Glomerular endothelial cell (primary cell): ENCODE measurements at places on chromosomes 1 and 21. TPM values are rescaled to one million over a fixed set of nuclear protein-coding genes. Genes with fewer than 3 reads are reported as not detected.

The KCNJ9 gene
- not detected in 2 replicates for total RNA-seq

The AJAP1 gene
- total RNA-seq: 0.06 and 1.5 TPM in 2 replicates

The BTBD8 gene
- total RNA-seq: 1.9 and 2.4 TPM in 2 replicates

The CHIA gene
- not detected in 2 replicates for total RNA-seq

The TLCD4 gene
- 0.05 TPM in 1 of 2 replicates, not detected in the other for total RNA-seq

The SPOCD1 gene
- total RNA-seq: 48.2 and 70.0 TPM in 2 replicates

The TMEM269 gene
- not detected in 2 replicates for total RNA-seq

The TAL1 gene
- total RNA-seq: 20.4 and 23.2 TPM in 2 replicates

The ZSWIM5 gene
- total RNA-seq: 0.24 and 0.29 TPM in 2 replicates

The TACSTD2 gene
- total RNA-seq: 51.0 and 112 TPM in 2 replicates

The PRELP gene
- total RNA-seq: not detected in 2 replicates

GRCh38 chr1:37031429-37031828, 2.9 kb downstream of the GRIK3 start:
- no peak for DNase-seq

- no peak for DNase-seq
These were observed 94.5 kb downstream of the ROR1 start for GRCh38 chr1:63868268-63868781.

- DNase-seq: no peak
These were observed 27.3 kb downstream of the KCNQ4 start for GRCh38 chr1:40810927-40811326.

- no peak for DNase-seq
These were observed 8.3 kb upstream of the SH2D5 start for GRCh38 chr1:20740781-20741180.

- no peak for DNase-seq
These were observed 577.0 kb downstream of the LMO4 start for GRCh38 chr1:87905651-87906050.

- no peak for DNase-seq
These were observed 48.4 kb upstream of the HOOK1 start for GRCh38 chr1:59766227-59766855.

- no peak for DNase-seq
These were observed 47.7 kb downstream of the TTC13 start for GRCh38 chr1:230930986-230931385.

DNA sequence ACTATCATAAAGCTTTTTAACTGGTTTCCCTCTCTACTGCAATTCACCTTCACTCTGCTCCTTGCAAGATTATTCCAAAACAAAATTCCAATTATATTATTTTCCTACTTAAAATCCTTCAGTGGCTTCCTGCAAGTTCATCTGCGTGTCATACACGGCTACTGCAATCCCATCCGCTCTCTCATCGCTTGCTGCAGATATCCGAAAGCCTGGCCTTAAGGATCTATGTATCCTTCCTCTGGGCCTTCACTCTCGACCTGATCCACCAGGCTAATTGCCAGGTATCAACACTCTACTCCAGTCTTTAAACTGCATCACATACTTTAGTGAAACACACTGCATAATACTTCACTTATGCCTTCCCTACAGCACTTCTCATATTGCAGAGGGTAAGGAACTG, 44.0 kb downstream of the VAV3 start:
- DNase-seq: no peak

GRCh38 chr1:183836598-183836997, 31.7 kb downstream of the RGL1 start:
- DNase-seq: no peak

GRCh38 chr1:175514387-175514953, 228.9 kb downstream of the TNR start:
- no peak for DNase-seq

- no peak for DNase-seq
These were observed 9.7 kb downstream of the GNG12 start for GRCh38 chr1:67823615-67824014.

DNA sequence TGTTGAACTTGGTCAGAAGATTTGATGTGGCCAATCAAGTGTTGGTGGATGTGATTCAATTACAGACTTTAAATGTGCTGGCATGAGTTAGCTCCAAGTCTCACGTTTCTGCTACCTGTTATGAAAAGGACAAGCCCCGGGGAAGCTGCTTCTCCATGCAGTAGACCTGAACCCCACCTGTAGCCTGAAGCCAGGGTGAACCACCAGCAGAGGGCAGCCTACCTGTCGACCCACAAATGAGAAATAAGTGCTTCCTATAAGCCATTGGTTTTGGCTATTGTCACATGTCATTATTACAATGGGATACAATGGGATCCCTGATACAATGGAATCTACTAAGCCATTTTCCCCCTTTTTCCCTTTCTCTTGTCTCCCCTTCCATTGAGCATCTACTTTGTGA, 230.2 kb downstream of the PRDM2 start:
- no peak for DNase-seq

DNA sequence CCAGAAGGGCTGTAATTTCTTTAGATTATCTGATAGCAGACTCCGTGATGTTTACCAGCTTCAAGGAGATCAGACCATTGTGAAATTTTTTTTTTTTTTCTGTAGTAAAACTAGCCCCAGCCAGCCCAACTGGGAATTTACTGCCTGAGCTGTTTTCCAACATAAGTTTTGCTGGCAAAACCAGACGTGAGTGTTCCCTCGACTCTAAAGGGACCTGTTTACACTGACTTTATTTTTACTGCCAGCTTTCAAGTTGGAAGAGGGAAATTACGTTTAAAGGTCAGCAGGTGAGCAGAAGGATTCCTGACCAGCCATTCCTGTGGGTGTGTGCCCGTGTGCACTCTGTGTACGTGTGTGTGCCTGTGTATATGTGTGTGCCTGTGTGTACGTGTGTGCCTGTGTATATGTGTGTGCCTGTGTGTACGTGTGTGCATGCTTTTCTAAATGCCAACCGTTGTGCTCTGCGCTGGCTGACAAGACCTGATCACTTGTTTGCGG, 374 bp downstream of the MAB21L3 start:
- no peak for DNase-seq

DNA sequence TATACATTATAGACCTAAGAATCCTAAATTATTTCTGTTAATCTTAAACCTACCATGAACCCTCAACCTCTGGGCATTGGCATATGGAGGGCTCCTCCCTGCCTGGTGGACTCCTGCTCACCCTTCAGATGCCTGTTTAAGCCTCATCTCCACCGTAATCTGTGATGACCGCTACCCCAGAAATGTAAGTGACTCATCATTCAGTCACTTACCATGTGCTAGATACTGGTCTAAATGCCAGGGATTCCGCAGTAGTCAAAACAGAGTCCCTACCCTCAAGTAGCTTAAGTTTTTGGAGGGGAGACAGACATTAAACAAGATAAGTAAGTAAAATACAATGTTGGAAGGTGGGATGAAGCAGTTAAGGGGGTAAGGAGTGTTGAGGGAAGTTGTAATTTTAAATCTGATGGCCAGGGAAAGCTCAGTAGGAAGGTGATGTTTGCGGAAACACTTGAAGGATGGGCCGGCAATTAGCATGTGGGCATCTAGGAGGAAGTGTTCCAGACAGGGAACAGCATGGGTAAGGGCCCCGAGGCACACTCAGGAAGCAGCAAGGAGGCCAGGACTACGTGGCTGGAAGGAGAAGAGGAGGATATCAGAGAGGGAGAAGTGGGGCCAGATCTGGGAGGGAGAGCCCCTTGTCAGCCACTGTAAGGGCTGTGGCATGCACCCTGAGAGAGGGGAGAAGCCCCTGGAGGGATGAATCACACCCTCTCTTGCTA, 141.7 kb upstream of the HOOK1 start:
- DNase-seq: no peak

DNA sequence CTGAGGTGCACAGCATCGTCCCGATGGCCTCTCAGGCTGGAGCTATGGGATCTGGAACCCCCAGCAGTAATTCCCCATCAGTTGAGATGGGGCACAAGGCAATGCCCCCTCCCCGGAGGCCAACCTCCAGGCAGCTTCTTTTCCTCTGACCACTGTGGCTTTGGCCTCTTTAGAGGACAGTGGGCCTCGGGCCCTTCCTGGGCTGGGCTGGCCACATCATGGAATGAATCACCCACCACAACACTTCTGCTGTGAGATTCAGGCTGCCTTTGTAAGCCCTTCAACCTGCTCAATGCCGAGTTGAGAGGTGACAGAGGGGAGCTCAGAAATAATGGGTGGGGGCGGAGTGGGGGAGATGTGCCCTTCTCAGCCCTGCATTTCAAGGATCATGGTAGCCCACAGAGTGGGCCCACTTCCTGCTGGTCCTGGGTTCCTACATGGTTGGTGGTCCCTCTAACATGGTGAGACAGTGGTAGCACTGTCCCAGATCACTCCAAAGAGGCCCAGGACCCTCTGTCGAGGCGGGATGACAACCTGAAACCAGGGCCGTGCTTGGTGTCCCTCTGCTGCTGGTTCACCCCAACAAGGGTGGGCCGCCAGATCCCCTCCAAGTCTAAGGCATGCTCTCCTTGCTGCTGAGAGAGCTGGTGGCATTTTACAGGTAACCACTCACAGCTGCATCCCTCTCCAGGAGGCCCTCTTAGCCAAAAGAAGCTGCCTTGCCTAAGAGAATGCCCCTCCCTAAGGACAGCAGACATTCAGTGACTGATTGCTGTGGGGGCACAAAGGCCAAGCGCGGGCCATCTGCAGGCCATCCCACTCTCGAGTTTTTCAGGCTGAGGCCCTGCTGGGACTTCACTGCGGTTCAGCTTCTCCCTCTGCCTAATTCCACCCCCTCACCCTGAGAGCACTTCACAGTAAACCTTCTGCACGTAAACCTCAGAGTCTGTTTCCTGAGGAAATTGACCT, 29.7 kb upstream of the EVA1B start:
- no peak for DNase-seq

DNA sequence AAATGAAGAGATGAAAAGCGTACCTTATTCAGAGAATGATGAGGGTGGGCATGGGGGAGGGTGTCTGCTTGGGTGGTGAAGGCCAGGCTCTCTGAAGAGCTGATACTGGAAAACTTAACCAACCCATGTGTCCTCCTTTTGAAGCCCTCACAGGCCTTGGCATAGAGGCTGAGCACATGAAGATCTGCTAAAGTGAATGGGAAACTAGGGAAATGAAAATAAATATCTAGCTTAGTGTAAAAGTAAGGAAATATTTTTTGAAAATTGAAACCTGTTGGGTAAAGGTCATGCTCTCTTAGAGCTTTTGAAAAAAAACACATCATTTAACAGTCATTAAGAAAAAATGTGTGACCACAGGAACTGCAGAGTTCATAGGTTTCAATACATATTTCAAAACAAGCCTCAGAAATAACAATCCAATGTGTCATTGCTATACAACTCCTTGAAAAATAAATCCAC, 40.5 kb upstream of the RALGPS2 start:
- peak; percentile 85 for DNase-seq

DNA sequence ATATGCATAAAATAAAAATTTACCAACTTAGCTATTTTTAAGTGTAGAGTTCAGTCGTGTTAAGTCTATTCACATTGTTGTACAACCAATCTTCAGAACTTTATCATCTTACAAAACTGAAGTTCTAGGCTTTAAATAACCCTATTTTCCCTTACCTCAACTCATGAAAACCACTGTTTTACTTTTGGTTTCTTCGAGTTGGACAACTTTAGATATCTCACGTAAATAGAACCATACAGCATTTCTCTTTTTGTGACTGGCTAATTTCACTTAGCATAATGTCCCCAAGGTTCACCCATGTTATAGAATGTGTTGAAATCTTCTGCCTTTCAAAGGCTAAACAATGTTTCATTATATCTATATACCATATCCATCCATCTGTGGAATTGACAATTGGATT, 819.0 kb upstream of the ADGRL4 start:
- DNase-seq: no peak

- no peak for DNase-seq
These were observed 395.9 kb downstream of the KIF26B start for GRCh38 chr1:245550720-245551043.

GRCh38 chr1:93814795-93815340, 64.1 kb downstream of the DNTTIP2 start:
- DNase-seq: no peak

DNA sequence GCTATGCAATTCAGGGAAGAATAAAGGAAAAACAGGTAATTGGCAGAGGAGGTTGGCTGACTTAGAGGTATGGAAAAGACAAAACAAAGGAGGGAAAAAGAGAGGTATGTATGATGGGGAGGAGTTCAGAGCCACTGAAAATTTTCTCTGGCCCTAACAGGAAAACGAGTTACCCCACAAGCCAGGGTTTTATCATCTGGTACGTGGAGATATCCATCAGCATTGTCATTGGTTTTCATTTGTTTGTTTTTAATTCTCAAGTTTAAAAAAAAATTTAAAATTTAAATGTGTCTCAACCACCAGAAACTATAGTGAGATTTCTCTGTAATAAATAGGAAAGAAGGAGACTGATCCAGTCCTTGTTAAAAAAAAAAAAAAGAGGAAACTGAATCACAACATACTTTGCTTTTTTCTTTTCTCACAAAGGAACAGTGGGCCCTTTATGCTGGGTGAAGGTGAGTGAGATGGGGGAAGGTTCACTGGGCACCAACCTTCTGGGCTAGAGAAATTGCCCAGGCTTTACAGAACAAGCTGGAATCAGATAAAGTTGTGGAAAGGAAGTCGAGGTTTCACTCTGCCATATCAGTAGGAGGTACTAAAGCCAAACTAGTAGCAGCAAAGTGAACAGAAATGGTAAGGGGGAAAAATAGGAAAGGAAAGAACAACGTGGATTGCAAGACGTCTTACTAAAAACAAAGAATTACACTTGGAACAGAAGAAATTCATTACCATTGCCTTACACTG, 2.7 kb downstream of the IFNAR2 start:
- no peak for DNase-seq

DNA sequence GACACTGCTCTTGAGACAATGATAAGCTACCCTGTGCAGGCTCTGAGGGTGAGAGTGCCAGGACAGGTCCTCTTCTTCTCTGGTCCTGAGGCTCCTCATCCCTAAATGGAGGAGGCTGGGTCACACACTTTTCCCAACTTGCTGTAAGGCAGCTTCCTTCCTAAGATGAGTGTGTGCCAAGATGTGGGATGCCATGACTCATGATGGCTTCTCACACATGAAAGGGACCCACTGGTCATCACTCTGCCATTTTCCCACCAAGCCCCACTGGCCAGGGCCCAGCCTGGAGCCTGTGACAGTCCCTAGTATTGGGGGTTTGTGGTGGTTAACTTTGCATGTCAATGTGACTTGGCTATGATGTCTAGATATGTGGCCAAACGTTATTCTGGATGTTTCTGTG, 54.4 kb downstream of the CNIH3 start:
- no peak for DNase-seq

GRCh38 chr1:86993269-86993985, 79.0 kb downstream of the HS2ST1 start:
- DNase-seq: no peak
